Lower leg skin (tissue), 4 donors: ENCODE measurements at places on chromosomes 3 and 15. TPM values are rescaled to one million over a fixed set of nuclear protein-coding genes. Genes with fewer than 3 reads are reported as not detected.

The SPINK8 gene
- not detected for total RNA-seq

The ZWILCH gene
- total RNA-seq = 2.3 TPM

The DUOXA2 gene
- not detected for total RNA-seq

The ITGA11 gene
- 3.5 TPM for total RNA-seq

The GOLGA8J gene
- total RNA-seq = not detected

The PARP9 gene
- total RNA-seq = 10.1 TPM

The SLC22A13 gene
- 0.13 TPM for total RNA-seq

The ILDR1 gene
- total RNA-seq = 2.0 TPM

The GP5 gene
- not detected for total RNA-seq

The KPNA1 gene
- total RNA-seq = 41.3 TPM

The LRRC49 gene
- 4.5 TPM for total RNA-seq

The UQCRC1 gene
- total RNA-seq = 352 TPM

The ZPLD1 gene
- total RNA-seq = 0.16 TPM

The PRSS50 gene
- 0.52 TPM for total RNA-seq

The ACTRT3 gene
- total RNA-seq = 0.19 TPM

The NR2E3 gene
- total RNA-seq = not detected

The B3GALNT1 gene
- total RNA-seq = 11.8 TPM

The GRM7 gene
- total RNA-seq = 0.32 TPM

The GNAT1 gene
- not detected for total RNA-seq

The ST6GAL1 gene
- 44.5 TPM for total RNA-seq

The HGD gene
- total RNA-seq = not detected

The CCR9 gene
- not detected for total RNA-seq

The LRRC3B gene
- not detected for total RNA-seq
